ENCODE measurements at places on chromosomes 4 and X.

- DNase-seq = no peak
Observed at GRCh38 chr4:81470456-81471297, 1.0 kb downstream of the RASGEF1B start.

DNA sequence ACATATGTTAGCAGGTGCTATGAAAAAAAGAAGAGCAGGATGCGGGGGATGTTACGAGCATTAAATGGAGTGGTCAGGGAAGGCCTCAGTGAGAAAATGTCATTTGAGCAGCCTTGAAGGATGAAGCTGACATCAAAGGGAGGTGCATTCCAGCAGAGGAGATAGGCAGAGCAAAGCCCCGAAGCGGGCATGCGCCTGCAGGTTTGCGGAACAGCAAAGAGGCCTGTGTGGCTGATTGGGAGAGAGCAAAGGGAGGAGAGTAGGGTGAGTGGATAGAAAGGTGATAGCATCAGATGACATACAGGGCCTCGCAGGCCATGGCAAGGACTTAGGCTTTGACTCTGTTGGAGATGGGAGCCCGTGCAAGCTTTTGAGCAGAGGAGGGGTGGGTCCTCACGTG lies 95.4 kb upstream of the GPR50 start:
- no peak for DNase-seq

DNA sequence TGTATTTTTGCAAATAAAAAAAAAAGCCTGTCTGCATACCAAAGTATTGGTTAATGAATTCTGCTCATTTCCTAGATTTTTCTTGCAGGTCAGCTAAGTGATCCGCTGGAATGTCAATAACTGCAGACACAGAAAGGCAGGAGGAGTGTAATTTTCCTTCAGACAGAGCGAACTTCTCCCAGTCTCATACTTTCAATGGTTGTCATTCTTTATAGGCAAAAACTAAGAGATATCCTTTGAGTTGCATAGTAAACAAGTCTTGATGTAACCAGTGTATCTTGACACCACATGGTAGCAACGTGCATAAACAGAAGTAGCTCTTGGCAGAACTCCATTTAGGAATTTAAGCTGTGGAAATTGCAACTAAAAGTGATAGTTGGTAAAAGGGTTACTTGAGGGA lies 8.2 kb downstream of the CAPN6 start:
- DNase-seq = no peak

- DNase-seq = no peak
Observed at GRCh38 chr4:187125062-187125461, 401.4 kb upstream of the FAT1 start.

Data from SK-MEL-5 (cell line).